ENCODE measurements at places on chromosomes 7 and 10. TPM values are rescaled to one million over a fixed set of nuclear protein-coding genes. Genes with fewer than 3 reads are reported as not detected.

The HOXA11 gene
- total RNA-seq, result not detected

The PRSS37 gene
- total RNA-seq, result not detected

The SUN3 gene
- total RNA-seq, result not detected

The PRSS2 gene
- not detected for total RNA-seq

The GBX1 gene
- total RNA-seq, result not detected

The CHST12 gene
- total RNA-seq, result 19.5 TPM

The PALD1 gene
- 0.13 TPM for total RNA-seq

The PRPS1L1 gene
- total RNA-seq, result not detected

The CALML3 gene
- not detected for total RNA-seq

The TMEM176B gene
- not detected for total RNA-seq

The KEL gene
- total RNA-seq, result 3.3 TPM

The AGBL3 gene
- total RNA-seq, result 2.1 TPM

The HOXA10 gene
- not detected for total RNA-seq

The TET1 gene
- 2.2 TPM for total RNA-seq
